ENCODE measurements at places on chromosomes 2 and 18.
A peak's percentile ranks its signal among the peaks of the same experiment; 100 is the strongest.

DNA sequence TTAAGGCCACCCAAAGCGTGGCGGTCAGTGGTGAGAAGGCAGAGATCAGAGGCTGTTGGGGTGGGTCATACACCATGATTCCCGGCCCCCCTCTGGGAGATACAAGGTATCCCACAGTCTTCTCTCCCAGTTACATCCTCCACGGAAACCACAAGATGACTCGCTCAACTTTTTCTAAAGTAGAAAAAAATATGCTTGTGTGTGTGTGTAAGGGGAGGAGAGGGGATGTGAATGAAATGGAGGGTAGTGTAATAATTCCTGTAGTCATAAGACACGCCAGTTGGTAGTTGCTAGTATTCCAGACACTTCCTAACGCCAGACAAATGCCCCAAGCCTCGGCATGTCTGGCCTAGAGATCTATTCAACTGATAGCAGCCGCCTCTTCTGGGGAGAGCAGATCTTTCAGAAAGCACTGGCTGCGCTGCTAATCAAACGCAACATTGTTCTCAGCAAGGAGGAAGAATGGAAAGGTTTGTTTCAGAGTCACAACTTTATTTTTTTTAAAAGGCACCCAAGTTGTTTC, 143.5 kb downstream of the TGIF1 start:
- DNase-seq: no peak

DNA sequence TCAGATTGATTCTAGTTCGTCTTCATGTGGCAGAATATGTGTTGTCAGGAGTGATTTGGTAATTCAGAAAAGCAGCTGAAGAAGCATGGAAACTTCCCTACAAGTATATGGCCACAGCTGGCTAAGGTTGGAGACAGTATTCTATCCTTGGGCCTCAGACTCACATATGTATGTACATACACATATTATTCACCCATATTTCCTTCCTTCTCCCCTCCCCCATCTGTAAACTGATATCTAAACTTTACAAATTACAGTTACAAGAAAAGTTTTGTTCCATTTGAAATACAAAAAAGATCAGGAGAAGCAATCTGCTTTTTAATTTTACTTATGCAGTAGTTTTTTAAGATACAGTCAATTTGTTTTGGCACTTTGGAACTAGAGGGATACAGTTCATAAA, 3.1 kb downstream of the SP3 start:
- DNase-seq: no peak

- DNase-seq: no peak
Observed at GRCh38 chr2:172693529-172694455, 41.9 kb upstream of the RAPGEF4 start.

DNA sequence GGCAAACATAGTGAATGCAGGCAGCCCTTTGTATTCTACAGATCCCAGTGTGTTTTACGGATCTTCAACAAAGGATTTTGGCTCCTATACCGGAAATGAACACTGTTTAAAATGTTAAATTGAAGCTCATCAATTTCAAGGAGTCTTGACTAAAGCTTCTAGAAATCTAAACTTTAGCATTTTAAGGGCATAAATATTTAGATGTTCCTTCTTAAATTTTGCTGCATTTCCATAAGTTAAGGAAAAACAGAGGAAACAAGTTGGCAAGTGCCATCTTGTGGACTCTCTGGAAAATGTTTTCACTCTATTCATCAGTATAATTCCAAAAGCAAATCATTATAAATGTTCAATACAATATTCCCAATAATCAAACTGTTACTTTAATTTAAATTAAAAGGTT, 19.6 kb downstream of the CHN1 start:
- no peak for DNase-seq

GRCh38 chr2:25380586-25381375, 39.1 kb upstream of the DNMT3A start:
- DNase-seq: peak; percentile 52
